ENCODE measurements at places on chromosomes 6 and 20.

- no peak for DNase-seq
Observed at GRCh38 chr6:139778106-139778505, 403.7 kb upstream of the CITED2 start.

GRCh38 chr6:116152620-116153019 lies 26.7 kb upstream of the COL10A1 start:
- no peak for DNase-seq

- peak; percentile 2 for DNase-seq
Observed at GRCh38 chr6:147285087-147285855, 81.1 kb downstream of the STXBP5 start.

DNA sequence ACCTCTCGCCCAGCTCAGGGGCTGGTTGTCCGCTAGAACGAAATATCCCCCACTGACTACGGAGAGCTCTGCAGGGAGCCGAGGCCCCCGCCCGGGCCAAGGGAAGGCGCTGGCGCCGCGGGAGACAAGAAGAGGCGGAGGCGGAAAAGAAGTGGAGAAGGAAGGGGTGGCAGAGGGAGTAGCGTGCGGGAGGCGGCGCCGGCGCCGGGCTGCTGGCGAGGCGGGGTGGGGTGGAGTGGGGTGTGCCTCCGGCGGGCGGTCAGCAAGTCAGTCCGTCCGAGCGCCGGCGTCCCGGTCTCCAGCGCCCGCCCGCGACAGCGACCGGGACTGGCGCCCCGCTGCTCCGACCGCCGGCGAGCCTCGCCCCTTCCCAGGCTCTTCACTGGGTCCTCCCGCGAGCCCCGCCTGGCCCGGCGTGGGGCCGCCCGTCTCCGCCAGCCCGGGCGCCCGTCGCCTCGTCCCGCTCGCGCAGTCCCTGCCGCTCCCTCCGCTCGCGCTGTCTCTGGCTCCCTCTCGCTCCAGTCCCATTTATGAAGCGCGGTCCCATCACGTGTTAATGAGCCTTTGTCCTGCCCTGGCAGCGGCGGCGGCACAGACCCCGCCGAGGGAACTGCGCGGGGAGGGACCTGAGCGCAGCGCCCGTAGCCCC lies at the start of gene CNR1:
CNR1 (minus strand) TSS at position 504 of the 649 bp plus-strand sequence. CDS start 21,073 bp downstream, outside the sequence.
- peak; percentile 49 for DNase-seq

- DNase-seq = no peak
Observed at GRCh38 chr20:32670773-32671455, 2.8 kb downstream of the C20orf203 start.

DNA sequence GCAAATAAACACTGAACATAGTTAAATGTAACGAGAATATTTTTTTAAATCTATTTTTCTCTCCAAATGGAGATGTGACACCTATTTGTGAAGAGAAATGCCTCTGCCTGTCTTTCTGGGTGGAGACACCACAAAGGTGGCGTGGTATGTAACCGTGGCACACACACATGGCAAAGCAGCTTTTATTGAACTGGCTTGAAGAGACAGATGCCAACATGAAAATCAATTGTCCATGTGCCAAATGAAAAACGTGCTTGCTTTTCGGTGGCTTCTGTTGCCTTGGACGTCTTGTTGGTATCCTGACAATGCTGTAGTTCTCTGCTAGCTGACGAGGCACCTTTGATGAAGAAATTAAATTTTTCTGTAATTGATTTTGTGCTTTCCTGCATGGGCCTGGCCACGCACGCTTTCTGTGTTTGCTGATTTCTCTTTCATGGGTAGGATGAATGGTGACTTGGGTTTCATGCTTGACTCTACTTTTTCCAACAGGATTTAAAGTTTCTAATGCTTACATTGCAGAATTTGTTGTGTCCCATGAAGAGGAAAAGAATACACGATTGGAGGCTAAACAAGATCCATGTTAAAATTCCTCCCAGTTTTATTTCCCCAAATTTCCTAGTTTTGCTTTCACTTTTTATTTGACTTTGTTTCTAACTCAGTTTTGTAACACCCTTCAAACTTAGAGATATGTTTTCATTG lies 202.6 kb downstream of the TMEM242 start:
- no peak for DNase-seq

- DNase-seq = no peak
Observed at GRCh38 chr6:138234363-138234762, 16.1 kb upstream of the PBOV1 start.

GRCh38 chr6:97925504-97925903 lies 642.5 kb upstream of the MMS22L start:
- no peak for DNase-seq

DNA sequence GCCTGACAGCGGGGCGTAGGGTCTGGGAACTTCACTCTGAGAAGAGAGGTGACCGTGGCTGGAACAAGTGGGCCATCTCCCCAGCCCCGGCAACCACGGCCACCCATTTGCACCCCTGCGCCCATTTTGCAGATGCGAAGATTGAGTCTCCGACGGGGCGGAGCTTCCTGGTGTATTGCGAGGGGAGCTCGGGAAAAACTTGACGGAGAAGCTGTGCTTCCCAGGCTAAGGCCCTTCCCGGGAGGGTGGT lies 653 bp downstream of the ZNF335 start:
- no peak for DNase-seq

All from NCI-H1436 (cell line).